Activated CD4-positive, alpha-beta T cell treated with anti-CD3 and anti-CD28 coated beads for 4 hours (primary cell): ENCODE measurements at places on chromosomes 4 and X.

DNA sequence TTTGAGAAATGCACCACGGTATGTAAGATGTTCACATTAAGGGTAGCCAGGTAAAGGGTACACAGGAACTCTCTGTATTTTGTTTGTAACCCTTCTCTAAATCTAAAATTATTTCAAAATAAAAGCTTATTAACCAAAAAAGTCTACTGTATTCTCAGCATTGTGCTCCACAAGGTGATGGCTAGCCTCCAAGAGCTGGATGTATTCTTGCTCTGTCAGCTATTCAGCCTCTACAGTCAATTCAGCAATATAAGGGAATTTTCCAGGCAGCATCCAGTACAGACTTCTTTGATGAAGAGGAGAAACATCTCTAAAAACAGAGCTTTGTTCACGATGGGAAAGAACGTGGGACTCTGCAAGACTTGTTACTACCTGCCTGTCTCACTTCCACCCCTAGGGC, 63.5 kb upstream of the MAOA start:
- no peak for DNase-seq

DNA sequence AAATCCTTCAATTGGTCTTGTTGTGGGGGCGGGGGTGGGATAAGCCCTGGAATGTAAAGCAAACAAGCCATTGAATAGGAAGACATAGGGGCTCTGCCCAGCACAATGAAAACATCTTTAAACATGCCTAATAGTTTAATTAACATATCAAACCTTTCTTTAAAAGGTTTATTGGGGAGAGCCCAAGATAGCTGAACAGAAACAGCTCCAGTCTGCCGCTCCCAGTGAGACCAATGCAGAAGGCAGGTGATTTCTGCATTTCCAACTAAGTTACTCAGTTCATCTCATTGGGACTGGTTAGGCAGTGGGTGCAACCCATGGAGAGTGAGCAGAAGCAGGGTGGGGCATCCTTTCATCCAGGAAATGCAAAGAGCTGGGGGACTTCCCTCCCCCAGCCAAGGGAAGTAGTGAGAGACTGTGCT, 327.2 kb upstream of the CNKSR2 start:
- DNase-seq: no peak

DNA sequence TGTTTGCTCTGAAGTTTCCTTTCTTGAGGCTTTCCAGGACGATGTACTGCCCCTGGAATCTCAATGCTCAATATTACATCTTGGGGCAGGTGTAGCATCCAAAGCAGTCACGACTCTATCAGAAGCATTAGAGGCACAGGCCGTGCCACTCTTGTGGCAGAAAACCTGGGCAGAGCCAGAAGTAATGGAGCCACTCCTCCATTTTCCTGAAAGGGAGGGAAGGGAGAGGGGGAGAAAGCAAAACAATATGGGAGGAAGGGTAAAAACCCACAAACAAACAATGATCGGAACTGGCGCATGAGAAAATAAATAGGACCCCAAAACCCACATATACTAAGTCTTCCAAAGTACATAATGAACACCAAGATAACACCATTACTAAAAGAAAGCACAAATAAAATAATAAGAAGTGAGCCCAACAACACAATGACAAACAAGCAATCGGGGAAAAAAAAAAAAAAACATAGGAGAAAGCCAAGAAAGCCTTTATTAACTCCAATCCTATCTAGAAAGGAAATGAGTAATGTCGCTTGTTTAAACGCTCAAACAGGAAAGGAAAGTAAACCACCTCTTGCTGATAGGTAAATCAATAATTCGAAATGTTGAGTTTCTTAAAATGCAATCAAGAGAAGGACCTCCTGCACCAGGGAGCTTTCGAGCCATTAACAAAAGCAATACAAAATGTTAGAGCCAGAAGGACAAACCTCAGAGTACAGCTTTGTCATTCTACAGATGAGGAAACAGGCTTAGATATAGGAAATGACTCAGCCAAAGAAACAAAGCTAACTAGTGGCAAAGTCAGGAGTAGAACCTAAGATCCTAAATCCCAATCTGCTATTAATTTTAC, 117.4 kb downstream of the ATRX start:
- DNase-seq: no peak

GRCh38 chr4:91754716-91755115, 549.0 kb upstream of the GRID2 start:
- no peak for DNase-seq

GRCh38 chrX:9471571-9471985, 6.7 kb downstream of the TBL1X start:
- no peak for DNase-seq

DNA sequence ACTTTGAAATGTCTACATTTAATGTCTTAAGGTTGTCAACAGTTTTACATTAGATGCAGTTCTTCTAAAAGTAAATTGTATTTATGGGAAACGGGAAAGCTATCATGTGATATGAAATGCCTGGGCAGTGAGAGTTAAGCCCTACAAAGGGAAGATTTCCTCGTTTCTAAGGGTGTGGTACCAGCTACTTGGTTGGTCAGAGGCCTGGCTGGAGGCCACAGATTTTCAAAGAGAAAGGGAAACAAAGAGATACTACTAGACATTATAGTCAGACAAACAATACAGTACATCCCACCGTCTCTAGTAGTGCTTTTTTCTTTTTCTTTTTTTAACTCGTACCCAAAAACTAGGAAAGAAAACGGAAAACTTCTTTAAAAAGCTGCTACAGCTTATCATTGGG, 467.8 kb downstream of the PCDH7 start:
- no peak for DNase-seq

DNA sequence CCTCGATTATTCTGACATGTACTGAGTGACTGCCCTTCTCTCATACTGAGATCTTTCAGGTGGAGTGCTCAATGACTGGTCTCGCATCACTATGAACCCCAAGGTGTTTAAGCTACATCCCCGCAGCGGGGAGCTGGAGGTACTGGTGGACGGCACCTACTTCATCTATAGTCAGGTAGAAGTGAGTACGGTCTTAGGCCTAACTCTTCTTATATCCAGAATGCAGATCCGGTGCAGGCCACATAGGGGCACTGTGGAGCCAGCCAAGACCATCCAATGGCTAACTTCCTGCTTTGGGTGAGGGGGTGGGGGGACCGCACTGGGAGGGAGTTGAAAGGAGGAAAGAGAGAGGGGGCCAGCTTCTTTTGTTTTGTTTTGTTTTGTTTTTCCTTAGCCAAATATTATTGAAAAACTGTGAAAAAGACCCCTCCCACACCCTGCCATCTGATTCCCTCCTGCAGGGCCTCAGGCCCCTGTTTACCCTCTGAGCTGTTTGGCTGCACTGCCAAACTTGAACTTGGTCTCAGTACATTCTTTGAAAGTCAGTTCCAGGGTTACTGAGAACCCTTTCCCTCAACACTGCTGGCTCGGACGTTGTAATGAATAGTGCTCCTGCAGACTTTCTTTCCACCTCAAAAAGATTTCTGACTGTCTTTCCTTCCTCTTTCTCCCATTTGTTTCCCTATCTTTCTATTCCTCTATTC, 16.2 kb downstream of the AWAT2 start:
- DNase-seq: peak; percentile 6

GRCh38 chrX:40878766-40879165, 143.4 kb upstream of the MED14 start:
- DNase-seq: no peak

DNA sequence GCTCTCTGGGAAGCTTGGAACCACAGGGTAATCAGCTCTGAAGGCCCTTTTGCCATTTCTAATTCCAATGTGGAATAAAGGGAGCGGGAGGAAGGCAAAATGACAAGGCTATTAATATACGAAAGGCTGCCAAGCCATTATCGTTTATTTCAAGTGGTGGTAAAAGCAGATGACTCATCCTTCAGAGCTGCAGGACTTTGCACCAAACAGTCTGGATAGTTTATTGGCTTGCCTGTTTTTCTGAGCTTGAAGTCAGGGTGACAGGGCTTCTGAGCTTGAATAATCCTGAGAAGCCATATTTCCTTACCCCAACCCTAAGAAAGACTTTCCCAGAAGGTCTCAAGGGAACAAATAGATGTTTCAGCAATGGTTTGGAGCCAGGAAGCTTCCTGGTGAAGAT, 7.7 kb upstream of the GABRE start:
- no peak for DNase-seq

GRCh38 chr4:48290146-48290772, 20.6 kb upstream of the TEC start:
- DNase-seq: no peak

- DNase-seq: no peak
These were observed 20.8 kb downstream of the ATP5ME start for GRCh38 chr4:653080-653821.

- no peak for DNase-seq
These were observed 38.6 kb upstream of the HMX1 start for GRCh38 chr4:8910100-8910821.

DNA sequence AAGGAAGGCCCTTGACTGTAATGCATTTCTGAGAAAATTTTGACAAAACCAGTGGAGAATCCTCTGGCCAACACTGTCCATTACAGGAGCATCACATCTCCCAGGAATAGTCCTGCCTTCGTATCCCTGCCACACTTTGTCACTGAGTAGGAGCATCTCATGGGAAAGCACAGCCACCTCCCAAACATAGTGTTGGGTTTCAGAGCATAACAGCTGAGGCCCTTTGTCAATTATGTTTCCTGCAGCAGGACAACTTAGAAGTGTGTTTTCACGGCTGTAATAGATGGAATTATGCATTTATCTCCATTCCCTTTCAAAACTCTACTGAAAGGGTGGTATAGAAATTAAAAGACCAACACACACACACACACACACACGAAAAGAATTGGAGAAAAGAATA, 91.1 kb upstream of the SMAD1 start:
- DNase-seq: no peak
